ENCODE measurements at places on chromosomes 4 and X.

DNA sequence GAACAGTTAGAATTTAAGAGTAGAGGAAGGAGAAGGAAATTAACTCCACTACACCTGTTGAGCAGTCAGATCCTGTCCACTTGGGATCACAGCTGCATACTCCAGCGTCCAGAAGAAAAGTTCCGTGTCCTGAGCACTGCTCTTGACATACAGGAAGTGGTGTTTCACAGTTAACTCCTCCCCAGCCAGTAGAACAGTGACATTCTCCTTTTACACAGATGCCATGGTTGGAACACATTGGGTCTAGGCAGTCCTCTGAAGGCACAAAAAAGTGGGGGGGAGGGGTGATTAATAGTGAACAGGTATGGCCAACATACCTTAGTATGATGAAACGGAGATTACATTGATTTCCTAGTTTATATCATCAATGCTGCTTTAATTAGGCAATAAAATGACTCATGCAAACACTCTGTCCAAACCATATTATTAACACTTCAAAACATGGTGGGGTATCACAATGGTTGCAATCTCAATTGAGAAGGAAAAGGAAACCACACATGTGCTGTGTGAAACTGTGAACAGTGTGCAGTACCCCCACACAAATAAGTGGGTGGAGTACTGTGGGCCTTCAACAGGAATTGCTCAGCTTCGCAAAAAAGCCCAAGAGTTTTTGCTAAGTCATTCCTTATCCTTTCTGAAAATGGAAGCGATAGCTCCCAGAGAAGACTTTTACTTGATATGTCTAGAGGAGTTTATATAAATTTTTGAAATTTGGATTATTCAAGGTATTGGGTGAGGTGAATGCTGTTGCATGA, 295.6 kb downstream of the SH2D1A start:
- no peak for DNase-seq

DNA sequence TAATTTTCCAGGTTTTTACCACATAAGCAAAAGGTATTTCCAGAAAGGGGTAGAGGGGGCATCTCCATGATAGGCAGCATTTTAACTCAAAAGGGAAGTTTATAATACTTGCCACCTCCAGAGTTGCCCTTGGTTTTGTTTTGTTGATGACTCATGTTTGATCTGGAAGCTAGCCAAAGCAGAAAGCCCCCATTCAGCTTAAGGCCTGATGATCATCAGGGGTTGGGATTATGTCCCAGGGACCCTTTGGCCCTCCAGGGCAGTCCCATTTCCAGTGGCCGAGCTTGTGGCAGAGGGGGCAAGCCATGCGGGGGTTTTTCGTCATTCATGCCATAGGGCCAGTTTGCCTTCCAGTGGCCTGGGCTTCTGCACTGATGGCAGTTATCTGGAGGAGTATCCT, 143.0 kb upstream of the PLAC1 start:
- no peak for DNase-seq

DNA sequence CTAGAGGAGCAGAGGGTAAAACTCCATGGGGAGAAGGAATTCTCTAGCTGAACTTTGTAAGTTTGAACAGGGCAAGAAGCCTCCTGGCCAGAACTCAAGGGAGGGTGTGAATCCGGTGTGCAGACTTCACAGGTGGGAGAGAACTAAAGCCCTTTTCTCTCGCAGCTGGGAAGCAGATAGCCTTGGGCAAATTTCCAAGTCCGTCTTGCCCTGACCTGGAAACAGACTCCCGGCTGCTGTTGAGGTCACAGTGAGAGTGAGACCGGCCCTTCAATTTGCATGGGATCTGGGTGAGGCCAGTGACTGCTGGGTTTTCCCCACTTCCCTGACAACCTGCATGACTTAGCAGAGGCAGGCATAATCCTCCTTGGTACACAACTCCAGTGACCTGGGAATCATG, 94.5 kb upstream of the ZNF827 start:
- DNase-seq = no peak

DNA sequence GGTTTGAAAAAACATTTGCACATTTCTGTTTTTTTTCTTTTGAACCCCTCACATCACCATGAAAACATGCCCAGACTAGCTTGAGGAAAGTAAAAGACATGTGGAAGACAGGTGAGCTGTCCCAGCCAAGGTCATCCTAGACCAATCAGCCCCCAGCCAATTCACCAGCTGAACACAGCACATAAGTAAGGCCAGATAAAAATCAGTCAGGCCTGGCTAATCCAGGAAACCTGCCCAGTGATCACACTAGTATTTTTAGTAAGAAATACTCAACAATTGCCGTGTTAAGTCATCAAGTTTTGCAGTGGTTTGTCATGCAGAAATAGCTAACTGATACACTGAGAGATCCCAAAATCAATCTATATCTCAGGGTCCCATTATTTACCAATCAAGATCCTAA, 4.4 kb upstream of the SMR3A start:
- DNase-seq = no peak

GRCh38 chrX:63747331-63747730, 37.7 kb downstream of the ARHGEF9 start:
- no peak for DNase-seq

DNA sequence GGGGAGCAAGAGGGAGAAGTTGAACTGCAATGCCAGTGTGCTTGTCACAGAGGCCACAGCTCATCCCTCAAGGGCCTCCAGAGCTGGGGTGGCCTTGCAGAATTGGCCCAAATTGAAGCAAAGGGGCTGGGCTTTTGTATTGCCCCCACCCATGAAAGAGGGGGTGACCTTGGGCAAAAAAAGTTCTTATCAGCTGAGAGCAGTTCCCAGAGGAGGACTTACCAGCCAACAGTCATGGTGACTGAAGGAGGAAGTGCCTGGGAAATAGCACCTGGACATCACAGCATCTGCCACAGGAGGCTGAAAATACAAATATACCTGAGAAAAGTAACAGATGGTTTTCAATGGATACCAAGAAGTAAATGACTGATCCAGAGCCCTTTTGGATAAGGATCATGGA, 262.4 kb downstream of the MID1IP1 start:
- DNase-seq = no peak

DNA sequence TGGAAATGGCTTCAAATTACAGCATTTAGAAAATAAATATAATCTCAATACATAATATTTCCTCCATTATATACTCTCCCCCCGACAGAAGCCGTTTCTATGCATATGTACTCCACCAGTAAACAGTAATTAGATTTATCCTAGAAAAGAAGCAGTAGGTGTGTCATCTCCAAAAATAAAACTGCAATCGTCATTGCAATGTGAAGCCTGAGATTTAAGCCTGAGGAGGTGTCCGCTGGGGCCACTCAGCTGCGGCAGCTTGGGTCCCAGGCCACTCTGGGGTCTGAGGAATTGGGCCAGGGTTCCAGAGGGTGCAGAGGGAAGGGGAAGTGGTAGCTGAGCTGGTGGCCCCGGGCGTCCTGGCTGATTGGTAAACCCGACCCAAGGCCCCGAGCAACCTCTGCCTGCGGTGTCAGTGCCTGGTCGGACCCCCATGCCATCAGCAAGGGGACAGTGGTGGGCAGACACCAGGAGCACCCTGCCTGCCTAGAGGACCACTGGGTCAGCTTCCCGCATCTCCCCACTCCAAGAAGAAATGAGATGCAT, 7.8 kb upstream of the MXD4 start:
- no peak for DNase-seq

Measured in stimulated activated CD4-positive, alpha-beta T cell treated with anti-CD3 and anti-CD28 coated beads, Interleukin-1b, Interleukin-23, amount 100 ng/mL, for 1 hour (primary cell).